Peyer's patch (tissue), 4 donors: ENCODE measurements at places on chromosomes 7 and 10.

GRCh38 chr7:38632411-38632810 lies 1.2 kb upstream of the AMPH start:
- no peak for DNase-seq

- DNase-seq, result no peak
Observed at GRCh38 chr7:11009631-11010030, 36.0 kb downstream of the PHF14 start.

DNA sequence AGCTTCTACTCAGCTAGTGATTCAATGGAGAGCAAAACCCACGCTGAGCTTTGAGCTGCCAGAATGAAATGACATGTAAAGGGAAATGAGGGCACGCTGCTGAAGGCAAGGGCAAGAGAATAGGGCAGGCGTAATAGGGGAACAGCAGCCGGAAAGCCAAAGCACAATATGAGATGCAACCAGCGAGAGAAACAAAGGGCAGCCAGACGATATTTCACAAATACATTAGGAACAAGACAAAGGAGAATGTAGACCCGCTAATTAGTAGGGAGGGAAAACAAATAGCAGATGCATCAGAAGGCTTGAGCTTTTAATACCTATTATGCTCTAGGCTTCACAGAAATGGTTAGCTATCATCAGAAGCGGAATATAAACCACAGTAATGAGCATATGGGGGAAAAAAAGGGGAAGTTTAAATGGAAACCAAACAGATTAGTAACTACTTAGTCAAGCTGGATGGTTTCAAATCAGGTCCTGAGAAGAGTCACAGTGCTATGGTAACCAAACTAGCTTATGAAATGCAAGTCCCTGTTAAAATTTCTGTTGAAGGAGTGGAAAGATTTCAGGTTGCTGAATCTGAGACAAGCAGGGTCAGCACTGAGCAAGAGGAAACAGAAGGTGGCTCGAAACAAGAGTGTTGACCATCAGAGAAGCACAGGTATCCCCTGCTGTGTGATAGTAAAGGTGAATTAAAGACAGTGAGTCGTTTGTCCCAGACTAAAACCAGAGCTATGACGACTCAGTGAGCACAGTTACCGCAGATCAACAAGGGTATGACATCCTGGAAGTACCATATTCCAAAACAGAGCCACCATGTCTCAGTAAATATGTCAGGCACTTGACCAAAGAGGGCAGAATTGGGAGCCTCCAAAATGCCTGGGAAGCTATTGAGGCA lies 496.9 kb upstream of the CELF2 start:
- DNase-seq, result no peak

DNA sequence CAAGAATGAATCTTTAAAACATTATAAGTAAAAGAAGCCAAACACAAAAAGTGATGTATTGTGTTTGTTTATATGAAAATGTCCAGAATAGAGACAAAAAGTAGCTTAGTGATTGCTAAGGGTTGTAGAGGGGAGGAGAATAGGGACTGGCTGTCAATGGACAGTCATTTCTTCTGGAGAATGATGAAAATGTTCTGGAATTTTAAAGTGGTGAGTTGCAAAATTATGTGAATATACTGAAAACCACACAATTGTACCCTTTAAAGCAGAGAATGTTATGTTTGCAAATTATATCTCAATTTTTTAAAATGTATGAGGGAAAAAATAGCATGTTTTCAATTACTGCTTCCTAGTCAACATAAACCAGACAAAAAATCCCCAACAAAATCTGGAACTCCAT lies 174.2 kb downstream of the KMT2E start:
- DNase-seq, result no peak

GRCh38 chr10:104540181-104540580 lies 100.9 kb upstream of the SORCS3 start:
- no peak for DNase-seq

- DNase-seq, result no peak
Observed at GRCh38 chr7:25742316-25742715, 409.7 kb upstream of the NFE2L3 start.

DNA sequence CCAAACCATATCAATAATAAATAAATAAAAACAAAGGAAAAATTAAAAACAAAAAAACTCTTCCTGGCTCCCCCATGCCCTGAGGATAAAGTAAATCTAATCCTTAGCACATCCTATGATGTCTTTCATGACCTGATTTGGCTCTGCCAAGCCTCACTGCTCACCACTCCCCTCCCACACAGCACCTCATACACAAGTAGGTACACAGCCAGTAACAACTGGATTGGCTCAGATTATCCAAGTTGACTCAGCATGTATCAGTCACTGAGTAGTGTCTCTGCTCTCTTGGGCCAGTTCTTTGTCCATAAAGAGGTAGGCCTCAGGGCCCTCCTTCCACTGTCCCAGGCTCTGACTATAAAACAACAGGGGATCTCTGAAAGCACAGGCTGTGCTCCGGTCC lies 99.6 kb downstream of the STRA8 start:
- no peak for DNase-seq

DNA sequence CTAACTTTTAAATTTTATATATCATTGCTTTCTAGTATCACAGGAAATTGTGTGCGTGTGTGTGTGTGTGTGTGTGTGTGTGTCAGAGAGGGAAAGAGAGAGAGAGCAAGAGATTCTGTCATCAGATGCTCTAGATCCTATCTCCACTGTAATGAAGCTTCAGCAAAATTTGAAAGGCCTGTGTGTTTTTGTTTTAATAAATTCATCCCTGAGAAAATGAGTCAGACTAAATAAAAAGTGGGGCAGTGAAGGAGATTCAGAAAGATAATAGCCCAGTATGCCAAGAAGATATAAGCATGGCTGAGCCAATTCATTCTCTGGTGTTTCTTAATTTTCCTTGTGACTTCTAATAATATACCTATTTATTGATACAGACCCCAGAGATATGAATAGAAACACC lies 184.2 kb upstream of the TMEM196 start:
- no peak for DNase-seq

GRCh38 chr7:77627309-77627676 lies 69.0 kb upstream of the RSBN1L start:
- no peak for DNase-seq

- no peak for DNase-seq
Observed at GRCh38 chr7:93148144-93148543, at the start of gene SAMD9L. SAMD9L (minus strand) TSS chr7:93148385; CDS start chr7:93135971, 12,414 bp downstream.

DNA sequence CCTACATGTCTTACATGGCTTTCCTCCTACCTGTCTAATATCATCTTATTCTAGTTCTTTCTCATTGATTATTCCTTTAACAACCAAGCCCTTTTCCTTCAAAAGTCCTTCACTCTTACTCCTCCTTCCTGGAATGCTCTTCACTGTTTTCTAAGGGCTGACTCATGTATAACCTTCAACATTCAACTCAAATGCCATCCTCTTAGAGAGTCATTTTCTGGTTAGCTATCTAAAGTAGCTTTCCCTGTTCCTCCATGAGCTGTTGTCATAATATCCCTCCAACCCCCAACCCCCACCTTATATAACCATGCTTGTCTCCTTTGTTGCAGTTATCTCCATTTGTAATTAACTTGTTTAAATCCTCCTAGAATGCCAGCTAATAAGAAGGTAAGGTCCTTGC lies 286.8 kb downstream of the ADK start:
- DNase-seq, result no peak

- DNase-seq, result no peak
Observed at GRCh38 chr10:132048294-132048667, 17.5 kb upstream of the JAKMIP3 start.

GRCh38 chr7:128170461-128170860 lies 70.6 kb upstream of the LEP start:
- no peak for DNase-seq

GRCh38 chr7:17307000-17307399 lies 8.5 kb downstream of the AHR start:
- no peak for DNase-seq

DNA sequence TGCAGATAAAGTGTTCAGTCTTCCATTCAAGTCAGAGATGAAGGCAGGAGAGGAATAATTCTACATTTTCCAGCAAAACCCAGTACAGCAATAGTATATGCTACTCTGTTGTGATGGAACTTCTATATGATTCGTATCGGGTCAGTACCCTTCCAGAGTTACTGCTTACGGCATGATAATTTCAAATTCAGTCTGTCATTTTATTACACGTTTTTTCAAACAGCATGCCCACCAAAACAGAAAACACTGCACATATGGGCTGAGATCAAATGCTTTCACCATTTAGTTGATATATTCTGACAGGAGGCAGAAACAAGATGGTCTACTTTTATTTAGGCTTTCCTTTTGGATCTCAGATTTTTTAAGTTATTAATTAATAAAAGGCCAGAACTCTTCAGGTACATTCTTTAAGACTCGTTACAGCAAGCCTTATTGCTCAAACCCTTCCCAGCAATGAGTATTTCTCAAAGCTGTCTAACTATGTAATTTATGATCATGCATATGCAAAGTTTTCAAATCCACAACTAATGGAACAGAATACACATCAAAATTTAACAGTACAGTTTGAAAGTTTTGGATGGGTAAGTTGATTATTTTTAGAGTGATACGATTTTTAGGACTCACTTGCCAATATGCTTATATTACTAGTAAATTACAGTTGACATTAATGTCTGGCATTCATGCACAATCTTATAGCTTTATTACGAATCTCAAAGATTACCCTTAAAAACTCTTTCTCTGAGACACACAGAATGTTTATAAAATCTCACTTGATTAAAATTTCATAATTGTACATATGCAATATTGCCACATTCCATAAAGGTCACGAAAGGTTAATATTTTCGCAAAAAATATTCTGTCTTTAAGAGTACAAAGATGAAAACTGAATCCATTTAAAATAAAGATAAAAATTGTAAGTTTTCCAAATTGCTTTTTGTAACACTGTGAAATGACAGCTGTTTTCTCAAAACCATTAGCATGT lies 91.0 kb downstream of the ANK3 start:
- DNase-seq, result no peak

DNA sequence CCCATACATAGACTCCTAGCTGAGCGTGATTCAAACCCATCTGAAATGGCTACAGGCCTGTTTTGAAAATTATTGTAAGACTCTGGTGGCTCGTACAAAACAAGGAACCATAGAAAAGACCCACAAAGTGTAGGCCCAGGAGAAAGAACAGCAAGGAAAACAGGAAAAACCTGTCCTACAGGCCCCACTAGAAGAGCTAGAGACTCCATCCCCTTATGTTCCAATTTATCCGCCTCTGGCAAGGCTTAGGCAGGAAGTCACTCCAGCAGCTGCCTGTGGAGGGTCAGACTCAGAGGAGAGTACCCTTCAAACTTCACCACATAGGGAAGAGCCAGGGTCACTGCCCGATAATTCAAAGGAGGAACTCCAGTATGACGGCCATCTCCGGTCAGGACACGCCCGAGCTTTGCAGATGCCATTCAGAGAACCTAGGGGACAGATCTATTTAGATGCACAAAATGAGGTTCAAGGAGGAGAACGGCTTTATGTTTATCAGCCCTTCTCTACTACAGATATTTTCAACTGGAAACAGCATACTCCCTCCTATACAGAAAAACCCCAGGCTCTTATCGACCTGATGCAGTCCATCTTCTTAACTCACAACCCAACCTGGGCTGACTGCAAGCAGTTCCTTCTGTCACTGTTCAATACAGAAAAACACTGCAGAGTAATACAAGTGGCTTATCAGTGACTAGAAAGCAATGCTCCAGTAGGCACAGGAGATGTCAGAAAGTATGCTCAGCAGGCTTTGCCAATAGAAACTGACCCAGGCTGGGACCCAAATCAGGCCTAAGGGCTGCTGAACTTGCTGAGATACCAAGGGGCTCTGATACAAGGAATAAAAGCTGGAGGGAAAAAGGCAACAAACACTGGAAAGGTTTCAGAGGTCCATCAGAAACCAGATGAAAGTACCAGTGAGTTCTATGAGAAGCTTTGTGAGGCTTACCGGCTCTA lies 8.6 kb upstream of the ZNF33B start:
- no peak for DNase-seq

DNA sequence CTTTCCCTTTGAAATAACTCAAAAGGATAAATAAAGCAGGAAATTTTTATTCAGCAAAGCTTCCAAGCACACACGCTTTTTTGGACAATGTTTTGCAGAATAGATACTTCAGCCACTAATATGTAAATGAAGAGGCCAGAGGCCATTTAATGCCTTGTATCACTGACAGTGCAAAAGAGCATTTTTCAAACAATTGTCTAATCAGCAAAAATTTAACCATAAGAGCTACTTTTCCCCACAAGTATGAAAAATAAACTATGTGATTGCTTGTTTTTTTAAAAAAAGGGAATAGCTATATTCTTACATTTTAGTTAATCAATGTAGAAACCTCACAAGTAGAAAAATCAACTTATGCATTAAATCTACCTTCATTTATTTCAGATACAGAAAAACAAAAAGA lies 99.7 kb downstream of the COL28A1 start:
- no peak for DNase-seq

DNA sequence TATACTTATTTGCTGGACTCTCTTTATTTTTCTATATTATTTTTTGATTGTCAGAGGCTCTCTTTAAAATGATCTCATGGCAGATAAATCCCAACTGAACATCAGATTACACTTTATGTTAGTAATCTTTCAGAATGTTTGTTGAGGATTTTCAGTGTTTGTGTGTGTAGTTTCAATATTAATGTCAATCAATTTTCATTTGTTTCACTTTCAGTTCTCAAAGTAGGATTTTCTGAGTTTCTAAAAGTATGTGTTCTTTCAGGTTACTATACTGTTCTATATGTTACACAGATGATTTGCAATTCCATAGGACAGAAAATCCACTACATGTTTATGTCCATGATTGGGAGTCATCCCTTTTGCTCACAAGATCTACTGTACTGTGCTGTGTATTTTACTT lies 311.9 kb upstream of the POT1 start:
- no peak for DNase-seq

DNA sequence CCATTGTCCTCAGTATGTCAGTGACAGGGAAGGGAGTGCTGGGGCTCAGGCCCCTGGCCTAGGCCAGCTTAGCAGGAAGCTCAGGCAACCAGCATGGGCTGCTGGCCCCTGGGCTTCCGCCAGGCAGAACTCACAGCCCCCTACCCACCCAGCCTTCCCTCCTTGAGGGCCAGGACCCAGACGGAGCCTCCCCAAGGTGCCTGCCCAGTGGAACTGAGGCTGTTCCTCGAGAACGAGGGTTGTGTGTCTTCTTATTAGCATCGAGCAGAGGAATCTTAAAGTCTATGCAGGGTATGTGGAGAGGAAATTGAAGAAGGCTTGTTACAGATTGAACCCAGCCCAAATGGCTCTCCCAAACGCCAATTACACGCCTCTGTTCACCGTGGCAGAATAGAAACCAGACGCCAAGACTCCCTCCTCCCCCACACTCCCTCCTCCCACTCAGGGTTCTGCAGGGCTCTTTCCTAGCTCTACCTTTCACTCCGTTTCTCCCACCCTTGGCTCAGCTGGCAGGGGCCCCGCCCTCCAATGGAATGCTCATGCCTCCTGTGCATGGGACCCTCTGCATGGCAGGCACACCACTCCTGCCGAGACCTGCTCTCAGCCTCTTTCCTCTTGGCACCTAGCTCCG lies 134.4 kb downstream of the ZMIZ1 start:
- DNase-seq, result no peak
